ENCODE measurements at places on chromosomes 12 and 14. TPM values are rescaled to one million over a fixed set of nuclear protein-coding genes. Genes with fewer than 3 reads are reported as not detected.

The ERBB3 gene
- 0.10 TPM for polyA plus RNA-seq

The ALX1 gene
- polyA plus RNA-seq: not detected

The TGFB3 gene
- 9.4 TPM for polyA plus RNA-seq

The CPNE6 gene
- 0.10 TPM for polyA plus RNA-seq

The TAS2R10 gene
- polyA plus RNA-seq: not detected

The FZD10 gene
- not detected for polyA plus RNA-seq

The RIMBP2 gene
- not detected for polyA plus RNA-seq

The SLC5A8 gene
- not detected for polyA plus RNA-seq

The LBHD2 gene
- not detected for polyA plus RNA-seq

The PLA2G1B gene
- not detected for polyA plus RNA-seq

The LRFN5 gene
- not detected for polyA plus RNA-seq

The SPSB2 gene
- 6.4 TPM for polyA plus RNA-seq

The SIX1 gene
- 0.16 TPM for polyA plus RNA-seq

The GPR65 gene
- 8.7 TPM for polyA plus RNA-seq

The CLEC4C gene
- 0.63 TPM for polyA plus RNA-seq

The IQSEC3 gene
- polyA plus RNA-seq: 0.01 TPM

The KRT82 gene
- polyA plus RNA-seq: not detected

The WDHD1 gene
- polyA plus RNA-seq: 0.61 TPM

The NTF3 gene
- polyA plus RNA-seq: not detected

The TOMM20L gene
- not detected for polyA plus RNA-seq

The KRT4 gene
- polyA plus RNA-seq: not detected

The CCDC196 gene
- not detected for polyA plus RNA-seq

The TAS2R19 gene
- 0.42 TPM for polyA plus RNA-seq

The WIF1 gene
- not detected for polyA plus RNA-seq

The RAPGEF3 gene
- 1.8 TPM for polyA plus RNA-seq

The SMAGP gene
- polyA plus RNA-seq: 21.6 TPM

The TPH2 gene
- polyA plus RNA-seq: not detected

The CCDC88C gene
- polyA plus RNA-seq: 94.3 TPM

The HOXC13 gene
- not detected for polyA plus RNA-seq

The MYF6 gene
- polyA plus RNA-seq: not detected

The KCNJ8 gene
- not detected for polyA plus RNA-seq

The PZP gene
- not detected for polyA plus RNA-seq

The KRT81 gene
- not detected for polyA plus RNA-seq

The PRH2 gene
- 2.6 TPM for polyA plus RNA-seq

The RD3L gene
- polyA plus RNA-seq: not detected

The RPS26 gene
- 2,188 TPM for polyA plus RNA-seq

The KRT7 gene
- not detected for polyA plus RNA-seq

The ST8SIA1 gene
- polyA plus RNA-seq: 0.04 TPM

The KRT75 gene
- not detected for polyA plus RNA-seq

The DMAC2L gene
- polyA plus RNA-seq: 19.9 TPM

The ADGRD1 gene
- 1.7 TPM for polyA plus RNA-seq

The GPR68 gene
- 0.31 TPM for polyA plus RNA-seq

The FOXN3 gene
- polyA plus RNA-seq: 75.4 TPM

The KLHL33 gene
- 0.25 TPM for polyA plus RNA-seq

The CLEC9A gene
- not detected for polyA plus RNA-seq

The SPTSSA gene
- polyA plus RNA-seq: 3.8 TPM

The DIO2 gene
- not detected for polyA plus RNA-seq

The MYO1H gene
- polyA plus RNA-seq: not detected

The SLC8A3 gene
- 0.06 TPM for polyA plus RNA-seq

The SLC35F4 gene
- polyA plus RNA-seq: not detected

The THAP2 gene
- polyA plus RNA-seq: 9.5 TPM

The MAP1LC3B2 gene
- polyA plus RNA-seq: 0.28 TPM

The KLRB1 gene
- polyA plus RNA-seq: 0.53 TPM

The FOXM1 gene
- polyA plus RNA-seq: 0.67 TPM

The SLC17A8 gene
- not detected for polyA plus RNA-seq

The FIGNL2 gene
- polyA plus RNA-seq: 0.16 TPM

The OR6C2 gene
- polyA plus RNA-seq: not detected

All from B cell (primary cell).